ENCODE measurements at places on chromosomes 7 and 10. TPM values are rescaled to one million over a fixed set of nuclear protein-coding genes. Genes with fewer than 3 reads are reported as not detected.

The CFAP46 gene
- 0.37 TPM for total RNA-seq

The PLCE1 gene
- total RNA-seq, result 0.55 TPM

The SFTPA2 gene
- not detected for total RNA-seq

The PYROXD2 gene
- 14.5 TPM for total RNA-seq

The CYP2E1 gene
- 0.37 TPM for total RNA-seq

The SUN3 gene
- not detected for total RNA-seq

The CALML3 gene
- total RNA-seq, result under 0.01 TPM

The AKR1B15 gene
- total RNA-seq, result 0.43 TPM

The ADARB2 gene
- not detected for total RNA-seq

The SOSTDC1 gene
- total RNA-seq, result not detected

The SPDYE11 gene
- not detected for total RNA-seq

The HOXA13 gene
- 5.7 TPM for total RNA-seq

The MINDY4 gene
- 5.0 TPM for total RNA-seq

The LIPJ gene
- under 0.01 TPM for total RNA-seq

The SEMA3E gene
- total RNA-seq, result 2.0 TPM

The VTI1A gene
- total RNA-seq, result 20.6 TPM

The WDR86 gene
- 3.1 TPM for total RNA-seq

The DGKB gene
- total RNA-seq, result 0.14 TPM

The PAX4 gene
- not detected for total RNA-seq

The FAM25A gene
- not detected for total RNA-seq

The TWIST1 gene
- 42.2 TPM for total RNA-seq

The SLC39A12 gene
- total RNA-seq, result not detected

The GSAP gene
- 6.0 TPM for total RNA-seq

The ZNF488 gene
- not detected for total RNA-seq

The NUTM2A gene
- 0.28 TPM for total RNA-seq

The CLRN3 gene
- total RNA-seq, result not detected

The CXCL12 gene
- total RNA-seq, result 135 TPM

The VGF gene
- total RNA-seq, result 0.14 TPM

The MYL10 gene
- not detected for total RNA-seq

The VPS41 gene
- 92.5 TPM for total RNA-seq

The SH2D4B gene
- total RNA-seq, result not detected

The ACBD7 gene
- 0.43 TPM for total RNA-seq

The NAT16 gene
- total RNA-seq, result not detected

The GOLGA7B gene
- total RNA-seq, result not detected

The DNAJC12 gene
- total RNA-seq, result 4.3 TPM

All from smooth muscle cell of bladder (primary cell).